ENCODE measurements at places on chromosomes 3 and 15. TPM values are rescaled to one million over a fixed set of nuclear protein-coding genes. Genes with fewer than 3 reads are reported as not detected.
A peak's percentile ranks its signal among the peaks of the same experiment; 100 is the strongest.

GRCh38 chr3:106758459-106758858 is 618.8 kb upstream of the CCDC54 start:
- H3K4me3 ChIP-seq, result no peak overlapping the region
- no peak for DNase-seq
- no peaks in the 10 kb centered on the region for H3K36me3 ChIP-seq
- H3K27ac ChIP-seq, result no peak overlapping the region
- no peaks in the 10 kb centered on the region for H3K27me3 ChIP-seq

GRCh38 chr3:186044427-186044826 is 64.5 kb downstream of the ETV5 start:
- H3K36me3 ChIP-seq, result no peaks in the 10 kb centered on the region
- H3K4me3 ChIP-seq, result no peak overlapping the region
- H3K27ac ChIP-seq, result no peak overlapping the region
- no peak for DNase-seq

DNA sequence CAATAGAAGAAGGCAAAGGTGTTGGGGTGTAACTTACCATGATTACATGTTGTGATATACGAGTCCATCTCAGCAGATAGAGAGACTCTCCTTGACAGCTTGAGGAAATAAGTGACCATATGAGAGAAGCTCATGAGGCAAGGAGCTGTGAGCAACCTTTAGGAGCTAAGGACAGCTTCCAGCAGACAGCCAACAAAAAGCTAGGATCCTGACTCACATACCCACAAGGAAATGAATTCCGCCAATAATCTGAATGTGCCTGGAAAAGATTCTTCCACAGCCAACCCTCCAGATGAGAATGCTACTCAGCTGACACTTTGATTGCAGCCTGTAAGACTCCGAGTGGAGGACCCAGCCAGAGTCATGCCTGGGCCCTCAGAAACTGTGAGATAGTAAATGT is 339.6 kb upstream of the TPRG1 start:
- no peak overlapping the region for H3K27ac ChIP-seq
- no peak overlapping the region for H3K4me3 ChIP-seq
- peaks cover 16% of the 10 kb centered on the region for H3K4me1 ChIP-seq
- no peak for DNase-seq
- no peaks in the 10 kb centered on the region for H3K36me3 ChIP-seq

DNA sequence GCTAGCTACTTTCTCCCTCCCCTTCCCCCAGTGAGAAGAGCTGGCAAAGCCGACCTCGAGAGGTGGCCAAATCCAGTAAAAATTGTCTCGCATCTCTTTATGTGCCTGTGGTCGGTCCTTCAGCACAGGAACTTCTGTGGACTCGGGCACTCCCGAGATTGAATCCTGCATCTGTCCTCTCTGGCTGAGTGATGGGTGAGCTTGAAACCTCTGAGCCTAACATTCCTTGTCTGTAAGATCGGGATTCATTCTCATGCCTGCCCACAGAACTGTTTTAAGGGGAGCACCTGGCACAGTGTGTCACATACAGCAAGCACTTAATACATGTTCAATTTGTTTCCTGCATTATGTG is 11.3 kb downstream of the CX3CR1 start:
- DNase-seq, result no peak
- H3K27ac ChIP-seq, result no peak overlapping the region
- no peaks in the 10 kb centered on the region for H3K36me3 ChIP-seq

- H3K27ac ChIP-seq, result no peak overlapping the region
- DNase-seq, result no peak
- H3K27me3 ChIP-seq, result no peaks in the 10 kb centered on the region
- H3K4me3 ChIP-seq, result no peak overlapping the region
- H3K4me1 ChIP-seq, result peaks cover 7% of the 10 kb centered on the region
- no peaks in the 10 kb centered on the region for H3K36me3 ChIP-seq
Measured at GRCh38 chr15:74994236-74994635, 1.1 kb upstream of the SCAMP5 start.

DNA sequence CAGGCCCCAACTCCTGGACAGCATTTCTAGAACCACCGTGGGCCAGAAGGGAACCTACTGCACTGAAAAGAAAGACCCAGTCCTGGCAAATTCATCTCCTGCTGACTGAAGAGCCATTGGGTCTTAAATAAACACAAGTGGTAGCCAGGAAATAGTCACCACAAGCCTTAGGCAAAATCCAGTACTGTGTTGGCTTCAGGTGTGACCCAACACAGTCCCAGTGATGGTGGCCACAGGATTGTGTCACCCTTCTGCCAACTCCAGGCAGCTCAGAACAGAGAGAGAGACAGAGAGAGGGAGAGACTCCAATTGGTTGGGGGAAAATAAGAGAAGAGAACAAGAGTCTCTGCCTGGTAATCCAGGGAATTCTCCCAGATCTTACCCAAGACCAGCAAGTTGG is 23.1 kb downstream of the NEDD4 start:
- no peaks in the 10 kb centered on the region for H3K27me3 ChIP-seq
- no peak overlapping the region for H3K4me3 ChIP-seq
- no peak overlapping the region for H3K27ac ChIP-seq
- no peak for DNase-seq
- H3K36me3 ChIP-seq, result no peaks in the 10 kb centered on the region

- no peak overlapping the region for H3K27ac ChIP-seq
- peaks cover 8% of the 10 kb centered on the region for H3K4me1 ChIP-seq
- no peak overlapping the region for H3K4me3 ChIP-seq
- no peaks in the 10 kb centered on the region for H3K27me3 ChIP-seq
Measured at GRCh38 chr3:194326968-194327217, 24.2 kb downstream of the CPN2 start.

DNA sequence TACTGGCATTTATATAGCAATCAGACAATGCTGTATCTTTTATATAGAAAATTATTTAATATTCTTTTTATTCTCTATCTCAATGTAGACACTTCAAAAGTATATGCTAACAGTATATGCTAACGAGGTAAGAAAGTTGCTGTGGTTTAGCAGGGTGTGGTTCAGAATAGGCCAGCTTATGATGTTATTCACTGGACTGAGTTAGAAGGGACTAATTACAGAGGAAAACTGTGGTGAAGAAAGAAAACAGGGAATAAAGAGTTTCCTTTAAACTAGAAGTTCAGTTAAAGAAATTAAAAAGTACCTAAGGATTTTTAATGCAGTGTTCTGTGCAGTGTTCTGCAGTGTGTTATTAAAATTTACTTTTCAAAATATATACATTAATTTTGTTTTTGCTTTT is 59.4 kb downstream of the MYO9A start:
- H3K27ac ChIP-seq, result no peak overlapping the region
- no peaks in the 10 kb centered on the region for H3K36me3 ChIP-seq
- DNase-seq, result no peak
- H3K4me3 ChIP-seq, result no peak overlapping the region
- H3K27me3 ChIP-seq, result no peaks in the 10 kb centered on the region

DNA sequence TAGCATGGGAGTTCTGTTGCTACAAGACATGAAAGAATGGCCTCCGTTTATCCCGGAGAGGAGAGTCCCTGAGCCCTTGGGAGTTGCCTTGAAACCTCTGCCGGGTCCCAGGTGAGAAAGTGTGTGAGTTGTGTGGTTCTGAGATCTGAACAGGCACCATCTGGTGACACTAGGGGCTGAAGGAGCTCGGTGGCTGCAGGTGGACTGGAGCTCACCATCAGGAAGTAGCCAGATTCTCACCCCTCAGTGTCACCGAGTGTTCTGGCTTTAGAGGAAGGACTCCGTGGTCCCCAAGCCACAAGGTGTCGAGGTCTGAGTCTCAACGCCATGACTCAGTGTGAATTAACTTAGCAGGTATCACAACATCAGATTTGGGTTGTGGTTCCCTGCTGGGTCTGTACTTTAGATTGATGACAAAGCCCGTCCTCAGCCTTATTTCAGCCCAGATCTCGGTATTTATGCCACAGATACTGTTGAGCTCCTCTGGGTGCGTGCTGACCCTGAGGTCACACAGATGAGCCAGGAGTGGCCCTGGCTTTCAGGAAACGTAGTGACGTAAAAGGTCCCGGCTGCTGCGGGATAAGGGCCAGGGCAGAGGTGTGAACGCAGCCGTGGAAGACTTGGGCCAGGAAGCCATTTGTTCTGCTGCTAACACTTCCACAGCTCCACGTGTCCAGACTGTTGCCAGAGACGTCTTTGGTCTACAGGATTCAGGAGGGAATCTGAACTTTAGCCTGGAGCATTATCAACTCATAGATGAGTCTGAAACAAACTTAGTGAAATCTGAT is 54.4 kb downstream of the PGPEP1L start:
- H3K36me3 ChIP-seq, result no peaks in the 10 kb centered on the region
- peaks cover 24% of the 10 kb centered on the region for H3K4me1 ChIP-seq
- DNase-seq, result no peak
- no peak overlapping the region for H3K4me3 ChIP-seq
- H3K27me3 ChIP-seq, result no peaks in the 10 kb centered on the region

DNA sequence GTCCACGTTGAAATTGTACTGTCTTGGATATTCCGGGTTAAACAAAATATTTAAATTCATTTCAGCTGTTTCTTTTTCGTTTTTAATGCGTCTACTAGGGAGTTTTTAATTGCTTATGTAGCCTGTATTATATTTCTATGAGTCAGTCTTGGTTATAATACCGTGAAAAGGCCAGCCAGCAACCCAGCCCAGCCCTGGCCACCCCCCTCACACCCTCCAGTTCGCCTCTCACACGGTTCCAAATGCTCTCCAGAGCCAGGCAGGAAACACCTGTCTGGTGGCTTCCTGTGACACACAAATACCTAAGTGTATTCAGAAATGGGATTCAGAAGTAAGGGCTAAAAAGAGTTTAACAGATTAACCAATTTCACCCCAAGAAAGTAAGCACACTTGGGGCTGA is 4.4 kb downstream of the SH3BP5 start:
- no peak for DNase-seq
- H3K27ac ChIP-seq, result no peak overlapping the region
- H3K27me3 ChIP-seq, result no peaks in the 10 kb centered on the region
- H3K4me3 ChIP-seq, result no peak overlapping the region
- no peaks in the 10 kb centered on the region for H3K36me3 ChIP-seq
- H3K4me1 ChIP-seq, result peaks cover 63% of the 10 kb centered on the region

DNA sequence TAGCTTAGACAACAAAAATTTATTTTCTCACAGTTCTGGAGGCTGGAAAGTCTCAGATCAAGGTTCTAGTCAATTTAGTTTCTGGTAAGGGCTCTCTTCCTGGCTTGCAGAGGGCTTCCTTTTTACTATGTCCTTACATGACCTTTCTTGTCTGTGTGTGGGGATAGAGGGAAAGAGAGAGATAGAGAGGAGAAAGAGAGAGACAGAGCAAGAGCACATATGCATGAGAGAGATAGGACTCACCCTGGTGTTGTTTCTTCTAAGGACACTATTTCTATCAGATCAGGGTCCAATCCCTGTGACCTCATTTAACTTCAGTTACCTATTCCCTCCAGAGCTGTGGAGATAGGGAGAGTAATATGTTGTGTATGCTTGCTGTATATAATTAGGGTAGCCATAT is 44.9 kb upstream of the TEX9 start:
- H3K4me1 ChIP-seq, result no peaks in the 10 kb centered on the region
- no peak overlapping the region for H3K27ac ChIP-seq
- no peak overlapping the region for H3K4me3 ChIP-seq
- no peaks in the 10 kb centered on the region for H3K27me3 ChIP-seq
- no peaks in the 10 kb centered on the region for H3K36me3 ChIP-seq

DNA sequence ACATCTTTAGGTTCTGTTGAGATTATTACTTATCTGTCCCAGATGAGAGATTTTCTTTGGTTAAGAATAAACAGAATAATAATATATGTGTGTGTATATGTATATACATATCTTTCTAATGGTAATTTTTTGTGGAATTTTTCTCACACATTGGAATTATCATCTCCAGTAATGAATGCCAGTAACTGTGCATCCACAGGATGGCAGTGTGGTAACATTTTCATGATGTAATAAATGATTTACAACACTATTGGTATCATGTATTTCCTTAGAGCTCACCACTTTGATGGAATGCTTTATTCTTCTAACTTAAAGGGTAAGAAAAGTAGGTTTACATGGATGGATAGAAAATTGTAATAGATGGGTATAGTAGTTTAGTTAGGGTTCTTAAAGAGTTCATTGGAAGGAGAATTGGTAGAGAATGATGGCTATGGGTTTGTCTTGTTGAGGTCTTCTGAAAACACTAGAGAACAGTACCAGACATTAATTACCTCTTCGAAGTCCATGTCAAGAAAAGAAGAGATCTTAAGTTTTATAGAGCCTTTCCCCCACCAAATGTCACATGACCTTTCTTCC is 78.1 kb downstream of the STT3B start:
- no peak overlapping the region for H3K4me3 ChIP-seq
- H3K27ac ChIP-seq, result no peak overlapping the region
- H3K27me3 ChIP-seq, result no peaks in the 10 kb centered on the region
- no peaks in the 10 kb centered on the region for H3K4me1 ChIP-seq
- H3K36me3 ChIP-seq, result no peaks in the 10 kb centered on the region
- peak; percentile 46 for DNase-seq

- H3K4me3 ChIP-seq, result no peak overlapping the region
- no peaks in the 10 kb centered on the region for H3K36me3 ChIP-seq
- no peak overlapping the region for H3K27ac ChIP-seq
- H3K27me3 ChIP-seq, result no peaks in the 10 kb centered on the region
Measured at GRCh38 chr3:11709782-11710181, 66.1 kb upstream of the VGLL4 start.

- no peak overlapping the region for H3K4me3 ChIP-seq
- no peaks in the 10 kb centered on the region for H3K36me3 ChIP-seq
- H3K27me3 ChIP-seq, result no peaks in the 10 kb centered on the region
- no peaks in the 10 kb centered on the region for H3K4me1 ChIP-seq
- H3K27ac ChIP-seq, result no peak overlapping the region
Measured at GRCh38 chr3:160667452-160667851, 9.5 kb upstream of the ARL14 start.

DNA sequence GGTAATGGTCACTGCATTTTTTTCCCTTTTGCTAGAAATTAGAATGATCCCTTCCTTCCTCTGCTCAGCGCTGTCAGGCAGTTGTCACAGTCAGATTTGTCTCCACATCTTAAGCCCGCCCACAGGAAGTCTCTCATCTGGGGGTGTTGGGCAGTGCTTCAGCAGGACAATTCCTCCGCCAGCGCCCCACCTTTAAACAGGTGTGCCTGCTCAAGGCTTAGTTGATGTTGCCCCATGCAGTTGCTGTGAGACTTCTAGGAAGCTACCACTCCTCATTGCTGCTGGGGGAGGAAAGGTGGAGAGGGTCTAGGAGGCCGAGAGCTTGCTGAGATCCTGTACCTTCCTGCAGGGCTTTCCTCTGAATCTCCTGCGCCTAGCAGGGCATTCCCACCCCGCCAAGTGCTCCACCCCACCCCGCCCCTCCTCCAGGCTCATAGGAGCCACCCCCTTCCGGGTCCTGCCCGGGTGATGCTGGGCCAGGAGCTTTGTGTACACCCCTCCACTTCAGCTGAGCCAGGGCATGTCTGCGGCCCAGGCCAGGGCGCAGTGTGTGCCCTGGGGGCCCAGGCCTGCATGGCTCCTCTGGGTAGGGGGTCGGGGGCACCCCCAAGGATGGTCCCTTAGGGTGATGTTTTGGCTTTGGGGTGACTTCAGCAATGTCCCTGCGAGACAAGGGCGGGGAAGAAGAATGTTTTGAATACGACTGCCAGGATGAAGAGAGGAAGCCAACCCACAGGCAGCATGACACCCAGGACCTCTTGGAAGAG is 68.7 kb downstream of the TRAK1 start:
- peaks cover 26% of the 10 kb centered on the region for H3K4me1 ChIP-seq
- no peak overlapping the region for H3K4me3 ChIP-seq
- peak; percentile 65 for DNase-seq
- peak overlapping the region; percentile 42 for H3K27ac ChIP-seq

The ARGFX gene
- polyA plus RNA-seq, result not detected

The NCEH1 gene
- polyA plus RNA-seq, result 3.8 TPM

The RPL4 gene
- 1,584 TPM for polyA plus RNA-seq

The MEX3B gene
- polyA plus RNA-seq, result 55.3 TPM

The SLC38A3 gene
- 3.4 TPM for polyA plus RNA-seq

The GOLGA6A gene
- 24.6 TPM for polyA plus RNA-seq

The GPR176 gene
- 23.1 TPM for polyA plus RNA-seq

The TLR9 gene
- 0.20 TPM for polyA plus RNA-seq
